ENCODE measurements at places on chromosomes 16 and 17.

DNA sequence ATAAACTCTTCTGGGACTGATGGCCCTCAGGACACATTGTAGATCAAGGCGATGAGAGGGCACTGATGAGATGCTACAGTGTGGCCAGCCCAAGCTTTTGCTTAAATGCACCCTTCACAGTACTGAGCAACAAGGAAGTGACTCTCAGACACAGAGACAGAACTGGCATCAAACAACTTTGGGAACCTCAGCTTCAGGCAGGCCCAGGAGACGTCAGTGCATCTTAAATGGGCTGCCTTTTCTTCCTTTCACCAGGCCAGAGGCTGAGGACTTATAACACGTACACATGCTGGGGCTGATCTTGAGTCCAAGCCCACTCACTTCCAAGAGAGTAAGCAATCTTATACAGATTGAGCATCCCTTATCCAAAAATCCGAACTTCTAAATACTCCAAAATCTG lies 386.1 kb upstream of the C16orf82 start:
- DNase-seq: no peak

DNA sequence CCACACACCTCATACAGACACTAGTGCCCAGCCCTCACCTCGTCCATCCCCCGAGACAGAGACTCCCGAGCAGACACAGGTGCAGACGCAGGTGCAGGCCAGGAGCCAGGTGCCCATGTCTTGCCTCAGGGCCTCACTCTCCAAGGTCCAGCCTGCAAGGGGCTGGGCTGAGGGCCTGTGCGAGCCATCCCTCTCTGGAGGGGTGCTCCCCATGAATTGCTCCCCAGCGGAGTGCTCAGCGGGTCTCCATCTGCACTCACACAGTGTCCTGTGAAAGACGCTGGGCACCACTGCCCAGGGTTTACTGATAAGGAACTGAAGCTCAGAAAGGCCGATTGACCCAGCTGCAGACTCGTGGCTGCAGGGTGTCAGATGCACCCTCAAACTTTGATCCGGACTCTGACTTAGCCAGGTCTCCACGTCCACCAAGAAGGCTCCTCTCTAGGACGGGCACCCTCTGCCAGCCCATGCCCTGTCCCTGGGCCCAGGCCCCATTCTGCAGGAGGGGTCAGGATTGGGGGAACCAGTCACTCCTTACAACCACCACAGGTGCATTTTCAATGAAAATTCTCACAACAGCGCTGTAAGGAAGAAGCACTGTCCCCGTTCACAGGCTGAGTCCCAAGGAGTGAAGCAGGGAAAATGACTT lies 16.9 kb downstream of the POLR3K start:
- no peak for DNase-seq

- DNase-seq: no peak
Measured at GRCh38 chr17:33896263-33896662, 358.8 kb upstream of the CCL2 start.

DNA sequence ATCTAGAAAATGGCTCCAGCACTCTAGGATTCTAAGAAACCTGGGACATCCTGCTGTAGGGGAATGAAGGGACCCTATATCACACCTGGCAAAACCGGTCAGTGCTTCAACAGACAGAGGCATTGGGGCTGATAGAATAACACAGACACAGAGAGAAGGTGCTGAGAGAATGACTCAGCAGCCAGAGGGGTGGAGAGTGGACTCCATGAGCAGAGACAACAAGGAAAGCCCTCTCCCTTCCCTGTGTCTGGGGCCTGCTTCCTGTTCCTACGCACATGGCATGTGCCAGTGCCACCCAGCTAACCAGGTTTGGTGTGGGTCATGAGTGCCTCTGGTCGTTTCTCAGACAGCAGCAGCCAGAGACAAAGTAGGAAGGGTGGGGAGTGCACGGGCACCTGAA lies 140.3 kb downstream of the CCT6B start:
- no peak for DNase-seq

- DNase-seq: no peak
Measured at GRCh38 chr17:36094746-36095145, 4.8 kb upstream of the CCL3 start.

DNA sequence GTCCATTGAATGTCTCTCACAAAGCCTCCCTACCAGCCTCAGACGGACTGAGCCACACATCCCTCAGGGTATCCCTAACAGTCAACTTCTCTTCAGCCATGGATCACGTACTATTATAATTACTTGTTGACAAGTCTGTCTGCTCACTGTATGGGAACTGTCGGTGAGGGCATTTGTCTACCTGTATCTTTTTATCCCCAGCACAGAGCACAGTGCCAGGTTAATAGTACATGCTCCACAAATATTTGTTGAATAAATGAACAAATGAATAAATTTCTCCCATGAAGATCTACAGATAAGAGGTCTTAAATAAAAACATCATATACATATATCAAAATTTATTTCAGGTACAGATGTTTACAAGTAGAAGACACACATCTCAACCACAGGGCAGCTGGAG lies 414.0 kb downstream of the SOX9 start:
- DNase-seq: no peak

GRCh38 chr16:2664574-2664982 lies 17.7 kb upstream of the KCTD5 start:
- DNase-seq: no peak

- no peak for DNase-seq
Measured at GRCh38 chr16:64449506-64449905, 672.4 kb downstream of the CDH11 start.

GRCh38 chr17:62737513-62737912 lies 70.6 kb downstream of the MARCHF10 start:
- no peak for DNase-seq

DNA sequence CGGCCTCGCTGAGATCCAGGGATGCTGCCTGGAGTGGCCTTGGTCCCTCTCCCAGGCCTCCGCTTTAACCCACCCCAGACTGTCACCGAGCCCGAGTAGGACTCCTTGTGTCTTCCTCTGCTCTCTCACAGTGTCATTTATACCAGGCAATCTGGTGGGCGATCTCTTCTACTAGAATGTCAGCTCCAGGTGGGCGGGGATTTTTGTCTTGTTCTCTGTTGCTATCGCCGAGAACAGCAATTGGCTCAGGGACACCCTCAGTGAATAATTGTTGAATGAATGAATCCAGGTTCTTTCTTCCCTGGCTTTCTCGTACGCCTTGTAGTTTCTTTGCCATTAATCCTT lies 591 bp downstream of the DHX38 start:
- DNase-seq: no peak

- no peak for DNase-seq
Measured at GRCh38 chr16:80788027-80788426, 16.4 kb downstream of the CDYL2 start.

DNA sequence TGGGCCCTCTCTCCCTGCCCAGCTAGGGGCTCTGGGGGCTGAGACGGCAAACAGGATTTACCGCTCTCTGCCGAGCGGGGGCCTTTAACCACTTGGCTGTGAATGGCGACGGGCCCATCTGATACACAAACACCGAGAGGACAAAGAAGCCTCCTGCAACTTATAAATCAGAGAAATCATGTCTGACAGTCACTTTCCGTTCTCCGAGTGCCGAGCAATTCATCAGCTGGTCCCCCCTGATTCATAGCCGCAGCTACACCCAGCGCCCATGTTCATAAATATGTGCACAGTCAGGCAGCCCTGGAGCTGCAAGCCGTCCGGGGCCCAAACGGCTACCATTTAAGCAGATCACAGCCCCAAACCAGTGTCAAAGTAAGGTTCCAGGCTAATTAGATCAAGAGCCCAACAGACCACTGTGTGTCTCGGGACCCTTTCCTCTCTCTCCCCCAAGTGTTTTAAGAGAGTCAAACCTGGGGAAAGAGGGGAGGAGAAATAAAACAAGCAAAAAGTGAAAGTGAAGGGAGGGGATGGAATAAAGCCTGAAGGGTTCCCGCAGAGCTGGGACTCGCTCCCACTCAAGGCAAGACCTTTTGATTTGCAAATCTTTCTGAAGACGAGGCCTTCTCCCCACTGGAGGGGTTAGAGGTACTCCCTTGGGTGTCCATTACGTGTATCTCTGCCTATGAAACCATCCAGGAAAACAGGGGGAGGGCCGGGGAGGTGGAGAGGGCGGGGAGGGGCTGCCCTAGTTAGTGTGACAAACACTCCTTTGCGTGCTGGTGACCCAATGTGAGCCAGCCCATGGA lies 154.7 kb downstream of the C16orf78 start:
- DNase-seq: no peak

DNA sequence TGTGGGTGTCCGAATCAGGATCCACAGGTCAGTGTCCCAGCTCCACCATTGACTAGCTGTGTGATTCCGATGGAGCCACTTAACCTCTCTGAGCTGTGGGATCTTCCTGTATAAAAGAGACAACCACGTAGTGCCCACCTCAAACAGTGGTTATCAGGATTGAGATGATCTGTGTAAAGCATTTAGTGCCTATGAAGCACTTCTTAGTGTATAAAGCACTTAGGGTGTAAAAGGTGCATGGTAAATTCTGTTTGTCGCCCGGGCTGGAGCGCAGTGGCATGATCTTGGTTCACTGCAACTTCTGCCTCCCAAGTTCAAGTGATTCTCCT lies 95.2 kb downstream of the MARF1 start:
- no peak for DNase-seq

DNA sequence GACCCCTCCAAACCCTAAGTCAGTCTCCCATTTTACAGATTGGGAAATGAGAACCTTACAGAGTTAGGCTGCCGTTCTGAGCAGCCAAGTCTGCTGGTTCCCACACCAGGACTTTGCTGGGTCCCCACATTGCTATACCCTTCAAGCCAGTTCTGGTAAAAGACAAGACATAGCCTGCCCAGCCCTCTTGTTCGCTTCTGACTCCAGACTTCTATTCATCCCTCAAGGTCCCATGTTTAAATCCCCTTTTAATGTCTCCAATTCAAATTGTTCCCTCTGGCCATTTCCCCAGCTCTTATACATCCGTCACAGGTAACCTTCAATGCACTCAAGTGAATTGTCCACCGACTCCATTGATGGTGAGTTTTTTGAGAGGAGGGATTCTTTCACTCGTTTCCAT lies 30.2 kb downstream of the WNT3 start:
- DNase-seq: no peak

GRCh38 chr17:1119924-1120323 lies 59.9 kb downstream of the ABR start:
- DNase-seq: no peak

DNA sequence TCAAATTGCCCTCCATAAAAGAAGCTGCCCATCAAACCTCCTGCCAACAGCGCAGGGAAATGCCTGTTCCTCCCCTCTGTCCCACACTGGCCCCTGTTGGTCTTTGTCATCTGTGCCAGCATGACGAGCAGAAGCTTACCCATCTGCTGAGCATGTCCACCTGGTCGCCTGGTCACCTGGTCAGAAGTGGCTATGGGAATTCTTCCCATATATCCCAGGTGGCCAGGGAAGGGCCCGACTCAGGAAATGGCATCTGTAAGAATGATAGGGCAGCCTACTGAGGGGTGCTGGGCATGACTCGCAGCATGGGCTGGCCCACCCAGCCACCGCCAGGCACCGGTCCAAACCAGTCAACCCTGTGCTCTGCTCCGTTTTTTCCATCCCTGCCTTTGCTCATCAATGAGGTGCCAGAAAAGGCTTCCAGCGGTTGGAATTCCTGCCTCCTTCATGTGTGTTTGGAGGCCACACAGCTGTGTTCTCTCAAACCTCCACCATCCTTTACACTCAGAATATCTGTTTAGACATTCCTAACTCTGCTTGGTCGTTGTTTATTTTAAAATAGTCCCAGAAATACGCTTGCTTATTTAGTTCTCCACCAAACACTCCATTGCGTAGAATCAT lies 145.2 kb downstream of the CLEC16A start:
- no peak for DNase-seq

DNA sequence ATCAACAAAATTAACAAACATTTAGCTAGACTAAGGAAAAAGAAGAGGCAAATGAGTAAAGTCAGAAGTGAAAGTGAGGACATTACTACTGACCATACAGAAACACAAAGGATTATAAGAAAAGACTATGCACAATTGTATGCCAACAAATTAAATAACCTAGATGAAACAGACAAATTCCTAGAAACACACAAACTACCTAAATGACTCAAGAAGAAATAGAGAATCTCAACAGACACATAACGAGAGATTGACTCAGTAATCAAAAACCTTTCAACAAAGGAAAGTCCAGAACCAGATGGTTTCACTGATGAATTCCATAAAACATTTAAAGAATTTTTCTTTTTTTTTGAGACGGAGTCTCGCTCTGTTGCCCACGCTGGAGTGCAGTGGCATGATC lies 35.7 kb upstream of the MYLK3 start:
- no peak for DNase-seq

DNA sequence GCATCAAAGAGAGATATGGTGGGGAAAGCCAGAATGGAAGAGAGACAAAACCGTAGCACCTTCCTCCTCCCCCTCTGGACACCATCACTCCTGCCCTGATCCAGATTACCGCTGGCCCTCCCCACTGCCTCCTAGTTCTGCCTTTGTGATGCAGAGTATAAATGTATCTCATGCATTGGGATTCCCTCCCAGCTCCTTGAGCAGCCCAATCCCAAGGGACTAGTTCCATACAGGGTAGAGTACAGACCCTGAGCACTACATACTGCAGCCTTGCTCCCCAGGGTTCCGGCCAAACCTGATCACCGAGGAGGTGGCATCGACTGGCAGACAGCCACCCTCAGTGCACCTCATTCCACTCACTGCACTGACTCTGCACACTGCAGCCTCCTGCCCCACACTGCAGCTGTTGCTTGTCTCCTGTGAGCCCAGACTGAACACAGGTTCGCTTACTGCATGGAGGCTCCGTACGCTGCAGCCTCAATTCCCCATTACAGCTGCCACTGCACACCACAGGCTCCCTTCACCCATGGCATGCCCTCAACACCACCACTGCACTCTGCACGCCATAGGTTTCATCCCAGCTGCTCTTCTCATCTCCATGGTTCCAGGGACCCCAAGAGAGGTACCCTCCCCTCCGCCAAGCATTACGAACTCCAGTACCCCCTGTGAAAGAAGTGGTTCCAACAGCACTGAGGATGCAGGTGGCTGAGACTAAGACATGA lies 1.7 kb upstream of the THRA start:
- no peak for DNase-seq

GRCh38 chr17:79936641-79937381 lies 97.6 kb upstream of the CBX4 start:
- no peak for DNase-seq

GRCh38 chr17:60314423-60314822 lies 77.5 kb downstream of the USP32 start:
- no peak for DNase-seq

DNA sequence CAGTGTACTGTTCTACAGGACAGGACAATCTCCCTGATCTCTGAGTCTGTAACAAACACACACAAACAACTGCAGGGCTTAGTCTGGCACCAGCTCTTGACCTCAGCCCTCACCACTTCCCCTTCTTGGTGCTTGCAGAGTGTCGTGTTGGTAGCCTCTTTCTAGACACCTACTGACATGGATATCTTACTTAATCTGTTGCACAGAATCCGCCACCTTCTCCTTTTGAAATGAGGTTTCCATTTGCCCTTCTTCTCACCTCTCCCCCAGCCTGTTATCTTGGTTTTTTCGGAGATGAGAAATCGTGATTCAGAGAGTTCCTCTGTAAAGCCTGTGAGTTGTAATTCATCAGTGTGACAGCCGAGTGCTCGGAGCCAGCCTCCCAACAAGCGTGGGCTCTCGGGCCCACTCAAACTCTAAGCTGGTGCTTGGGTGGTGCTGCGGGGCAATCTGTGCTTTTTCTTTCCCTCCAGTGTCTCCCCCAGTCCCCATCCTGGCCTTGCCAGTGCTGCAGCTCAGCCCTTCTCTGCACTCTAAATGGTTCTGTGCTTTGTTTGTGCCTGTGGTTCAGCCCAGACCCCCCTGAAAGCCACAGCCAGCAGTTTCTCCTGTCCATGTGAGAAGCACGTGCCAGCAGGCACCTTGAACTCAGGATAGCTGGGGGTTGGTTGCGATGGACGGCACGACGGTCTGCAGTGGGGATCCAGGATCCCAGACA lies 28.1 kb downstream of the KIAA0513 start:
- DNase-seq: no peak

Measured in fibroblast of skin of left biceps (primary cell).